ENCODE measurements at places on chromosomes 3 and 15.

GRCh38 chr3:5463991-5464390, 276.5 kb downstream of the EDEM1 start:
- no peak for DNase-seq

GRCh38 chr3:188416041-188416440, 262.1 kb downstream of the LPP start:
- no peak for DNase-seq

DNA sequence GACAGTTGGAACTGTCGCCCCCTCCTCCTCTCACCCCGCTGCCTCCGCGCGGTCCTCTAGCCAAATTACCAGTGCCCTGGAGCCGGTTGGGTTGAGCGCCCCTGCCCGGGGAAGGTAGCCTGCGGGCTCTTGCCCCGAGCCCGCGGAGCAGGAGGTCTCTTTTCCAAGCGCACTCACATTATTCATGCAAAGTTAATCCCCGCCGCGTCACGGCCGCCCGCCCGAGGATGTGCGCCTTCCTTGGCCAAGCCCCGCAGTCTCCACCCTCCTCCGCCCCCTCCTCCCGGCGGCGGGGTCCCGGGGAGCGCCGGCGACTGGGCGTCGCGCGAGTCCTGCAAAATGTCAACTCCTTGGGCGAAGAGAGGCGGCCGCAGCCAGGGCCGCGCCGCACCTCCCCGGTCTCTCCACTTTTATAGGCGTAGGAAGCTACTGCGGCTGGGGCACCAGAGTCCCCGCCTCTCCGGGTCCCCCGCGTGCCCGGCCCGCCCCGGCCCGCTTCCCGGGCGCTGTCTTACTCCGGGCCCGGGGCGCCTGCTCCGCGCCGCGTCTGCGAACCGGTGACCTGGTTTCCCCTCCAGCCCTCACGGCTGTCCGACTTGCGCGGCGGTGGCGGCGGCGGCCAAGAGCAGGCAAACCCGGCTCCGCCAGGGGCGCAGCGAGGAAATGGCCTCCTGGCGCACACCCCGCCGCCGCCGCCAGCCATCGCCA, at the start of gene THRB:
Gene THRB (minus strand): TSS at position 233 of the 708 bp plus-strand sequence.
- no peak for DNase-seq

DNA sequence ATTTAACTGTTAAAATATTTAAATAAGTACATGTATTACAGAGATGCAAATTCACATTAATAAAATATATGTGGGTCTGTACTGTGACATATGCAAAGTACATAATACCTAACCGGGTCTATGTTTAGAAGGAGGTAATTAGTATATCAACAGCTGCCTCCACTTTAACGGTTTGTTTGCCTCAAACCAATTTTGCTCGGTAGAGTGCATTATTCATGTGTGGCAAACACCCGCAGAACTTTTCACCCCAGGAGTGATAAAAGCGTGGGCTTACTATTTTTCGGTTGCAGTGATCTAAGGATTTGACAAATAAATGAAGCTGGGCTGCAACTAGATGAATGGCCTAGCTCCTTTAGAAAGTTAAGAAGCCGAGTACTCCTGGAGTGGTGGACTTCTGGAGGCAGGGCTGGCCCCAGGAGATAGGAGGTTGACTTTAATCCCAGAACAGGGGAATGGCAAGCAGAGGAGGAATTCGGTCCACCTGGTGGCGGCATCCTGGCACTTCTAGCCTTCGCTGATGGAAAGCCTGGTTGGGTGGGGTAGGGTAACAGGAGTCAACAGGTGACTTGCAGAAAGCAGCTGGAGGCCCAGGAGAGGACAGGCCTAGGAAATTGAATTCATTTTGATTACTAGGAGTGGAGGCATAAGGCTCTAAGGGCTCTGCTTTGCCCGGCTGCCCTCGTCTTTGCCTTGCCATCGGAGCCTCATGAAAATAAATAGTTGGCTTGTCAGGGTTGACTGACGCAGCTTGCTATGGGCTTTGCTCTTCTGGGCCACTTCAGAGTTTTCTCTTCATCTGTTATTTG, 2.4 kb downstream of the SLCO3A1 start:
- DNase-seq = peak; percentile 61

- no peak for DNase-seq
Observed at GRCh38 chr3:111915905-111916304, 56.8 kb downstream of the PHLDB2 start.

- DNase-seq = no peak
Observed at GRCh38 chr3:133859381-133860234, 36.1 kb downstream of the RAB6B start.

All from SHP77 treated with DMSO at 0.1 percent for 48 hours (cell line).